ENCODE measurements at places on chromosomes 5 and 9.
A peak's percentile ranks its signal among the peaks of the same experiment; 100 is the strongest.

DNA sequence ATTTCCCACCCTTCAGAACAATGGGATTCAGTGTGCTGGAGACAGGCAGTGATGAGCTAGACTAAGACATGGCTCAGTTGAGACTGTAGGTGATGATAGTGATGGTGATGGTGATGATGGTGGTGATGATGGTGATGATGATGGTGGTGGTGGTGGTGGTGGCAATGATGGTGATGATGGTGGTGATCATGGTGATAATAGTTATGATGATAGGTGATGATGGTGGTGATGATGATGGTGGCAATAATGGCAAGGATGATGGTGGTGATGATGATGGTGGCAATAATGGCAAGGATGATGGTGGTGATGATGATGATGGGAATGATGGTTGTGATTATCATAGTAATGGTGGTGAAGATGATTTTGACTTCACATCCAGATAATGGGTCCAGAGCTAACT, 176.7 kb downstream of the NXNL2 start:
- DNase-seq = no peak

DNA sequence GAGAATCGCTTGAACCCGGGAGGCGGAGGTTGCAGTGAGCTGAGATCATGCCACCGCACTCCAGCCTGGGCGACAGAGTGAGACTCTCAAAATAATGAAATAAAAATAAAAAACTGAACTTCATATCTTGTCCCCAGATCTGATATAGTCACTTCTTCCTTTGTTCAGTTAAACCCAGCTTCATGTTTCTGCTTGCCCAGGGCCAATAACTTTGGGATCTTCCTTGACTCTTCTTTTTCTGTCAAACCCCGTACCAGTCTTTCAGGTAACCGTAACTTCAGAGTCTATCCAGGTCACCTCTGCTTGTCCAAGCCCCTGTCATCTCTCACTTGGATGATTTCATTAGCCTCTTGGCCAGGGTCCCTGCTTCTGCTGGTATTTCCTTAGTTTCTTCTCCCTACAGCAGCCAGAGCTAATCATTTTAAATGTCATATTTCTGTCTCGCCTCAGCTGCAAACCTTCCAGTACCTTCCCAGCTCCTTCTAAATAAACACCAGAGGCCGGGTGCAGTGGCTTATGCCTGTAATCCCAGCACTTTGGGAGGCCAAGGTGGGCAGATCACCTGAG, 19.7 kb upstream of the ABL1 start:
- no peak for DNase-seq

DNA sequence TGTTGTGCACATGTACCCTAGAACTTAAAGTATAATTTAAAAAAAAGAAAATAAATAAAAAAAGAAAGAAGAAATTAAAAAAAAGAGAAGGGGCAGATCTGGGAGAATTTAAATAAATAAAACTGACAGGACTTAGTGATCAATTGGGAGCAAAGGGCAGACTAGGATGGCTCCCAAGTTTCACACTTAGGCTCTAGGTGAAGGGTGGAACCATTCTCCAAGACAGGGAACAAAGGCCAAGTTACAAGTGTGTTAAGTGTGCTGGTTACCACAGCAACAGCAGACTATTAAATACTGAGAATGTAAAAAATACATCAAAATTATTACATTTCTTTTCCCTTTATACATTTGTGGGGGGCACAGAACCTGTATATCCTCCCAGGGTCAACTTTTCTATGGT, 7.1 kb downstream of the ZDHHC21 start:
- DNase-seq = no peak

DNA sequence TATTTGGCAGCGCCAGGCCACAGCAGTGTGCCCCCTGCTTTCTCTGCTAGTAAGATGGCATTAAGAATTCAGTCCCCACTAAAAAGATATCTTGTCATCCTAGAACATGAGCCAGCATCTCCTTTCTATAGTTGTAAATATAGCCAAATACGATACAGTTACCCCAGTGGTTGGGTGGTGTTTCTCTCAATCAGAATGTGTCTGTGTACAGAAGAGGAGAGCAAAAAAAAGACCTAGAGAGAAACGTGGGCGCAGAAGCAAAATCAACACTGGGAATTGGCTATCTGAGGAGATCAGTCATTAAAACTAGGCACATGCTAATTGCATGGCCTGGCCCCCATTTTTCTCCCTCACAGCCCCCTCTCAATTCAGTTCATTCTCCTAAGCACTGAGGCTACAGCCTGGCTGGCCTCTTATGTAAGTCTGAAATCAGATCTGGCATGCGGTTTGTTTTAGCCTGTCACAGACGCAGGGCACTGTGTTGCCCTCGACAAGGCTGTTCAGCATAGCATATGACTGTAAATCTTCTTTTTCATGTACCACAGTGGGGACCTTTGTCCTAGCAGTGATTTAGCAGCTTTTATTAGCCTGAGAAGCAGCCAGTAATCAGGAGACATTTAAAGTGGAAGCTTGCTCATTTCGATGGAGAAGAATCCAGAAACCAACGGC, 57.8 kb downstream of the RORB start:
- no peak for DNase-seq

DNA sequence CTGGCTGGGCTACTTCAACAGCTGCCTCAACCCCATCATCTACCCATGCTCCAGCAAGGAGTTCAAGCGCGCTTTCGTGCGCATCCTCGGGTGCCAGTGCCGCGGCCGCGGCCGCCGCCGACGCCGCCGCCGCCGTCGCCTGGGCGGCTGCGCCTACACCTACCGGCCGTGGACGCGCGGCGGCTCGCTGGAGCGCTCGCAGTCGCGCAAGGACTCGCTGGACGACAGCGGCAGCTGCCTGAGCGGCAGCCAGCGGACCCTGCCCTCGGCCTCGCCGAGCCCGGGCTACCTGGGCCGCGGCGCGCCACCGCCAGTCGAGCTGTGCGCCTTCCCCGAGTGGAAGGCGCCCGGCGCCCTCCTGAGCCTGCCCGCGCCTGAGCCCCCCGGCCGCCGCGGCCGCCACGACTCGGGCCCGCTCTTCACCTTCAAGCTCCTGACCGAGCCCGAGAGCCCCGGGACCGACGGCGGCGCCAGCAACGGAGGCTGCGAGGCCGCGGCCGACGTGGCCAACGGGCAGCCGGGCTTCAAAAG, 36.9 kb upstream of the TTC1 start:
- DNase-seq = no peak

DNA sequence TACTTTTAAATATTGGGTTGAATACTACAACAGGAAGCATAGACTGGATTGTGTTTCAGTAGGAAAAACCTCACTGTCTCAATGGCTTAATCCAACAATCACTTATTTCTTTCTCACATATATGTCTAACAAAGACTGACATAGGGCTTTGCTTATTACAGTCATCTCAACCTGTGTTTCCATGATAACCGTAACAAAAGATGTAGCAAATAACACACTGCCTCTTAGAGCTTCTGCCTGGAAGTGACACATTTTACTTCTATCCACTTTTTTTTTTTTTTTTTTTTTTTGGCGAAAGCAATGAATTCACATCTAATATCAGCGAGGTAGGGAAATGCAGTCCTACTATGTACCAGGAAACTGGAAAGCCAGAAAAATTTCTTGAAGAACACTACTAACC, 204.9 kb upstream of the CDKN2B start:
- no peak for DNase-seq

DNA sequence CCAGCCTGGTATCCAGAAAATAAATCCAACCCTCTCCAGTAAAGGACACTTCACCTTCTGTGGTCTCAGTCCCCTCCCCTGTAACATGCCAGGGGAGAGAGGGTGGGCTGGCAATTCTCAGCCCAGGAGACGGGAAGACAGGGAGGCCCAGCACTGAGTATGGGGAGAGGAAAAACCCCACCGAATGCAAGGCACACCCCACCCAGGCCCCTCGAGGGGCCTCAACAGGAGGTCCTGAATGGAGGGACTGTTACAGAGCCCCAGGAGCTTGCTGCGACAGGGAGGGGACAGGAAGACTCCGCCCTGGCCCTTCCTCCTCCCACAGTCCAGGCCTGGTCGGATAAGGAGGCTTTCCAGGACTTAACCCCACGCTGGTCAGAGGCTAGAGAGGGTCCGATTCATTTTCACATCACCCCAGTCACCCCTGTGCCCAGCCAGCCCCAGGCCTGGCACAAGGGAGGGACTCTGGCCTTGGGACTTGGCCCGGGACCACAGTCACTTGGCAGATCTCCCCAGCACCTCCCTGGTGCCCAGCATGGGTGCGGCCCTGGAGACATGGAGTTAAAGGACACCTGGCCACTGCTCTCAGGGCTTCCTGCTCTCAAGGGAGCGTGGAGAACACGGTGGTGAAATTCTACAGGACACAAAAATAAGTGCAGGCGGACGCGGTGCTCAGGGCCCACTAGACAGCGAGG, 44.9 kb upstream of the STXBP1 start:
- DNase-seq = peak; percentile 81

GRCh38 chr9:135213566-135213965, 126.1 kb downstream of the OLFM1 start:
- no peak for DNase-seq

DNA sequence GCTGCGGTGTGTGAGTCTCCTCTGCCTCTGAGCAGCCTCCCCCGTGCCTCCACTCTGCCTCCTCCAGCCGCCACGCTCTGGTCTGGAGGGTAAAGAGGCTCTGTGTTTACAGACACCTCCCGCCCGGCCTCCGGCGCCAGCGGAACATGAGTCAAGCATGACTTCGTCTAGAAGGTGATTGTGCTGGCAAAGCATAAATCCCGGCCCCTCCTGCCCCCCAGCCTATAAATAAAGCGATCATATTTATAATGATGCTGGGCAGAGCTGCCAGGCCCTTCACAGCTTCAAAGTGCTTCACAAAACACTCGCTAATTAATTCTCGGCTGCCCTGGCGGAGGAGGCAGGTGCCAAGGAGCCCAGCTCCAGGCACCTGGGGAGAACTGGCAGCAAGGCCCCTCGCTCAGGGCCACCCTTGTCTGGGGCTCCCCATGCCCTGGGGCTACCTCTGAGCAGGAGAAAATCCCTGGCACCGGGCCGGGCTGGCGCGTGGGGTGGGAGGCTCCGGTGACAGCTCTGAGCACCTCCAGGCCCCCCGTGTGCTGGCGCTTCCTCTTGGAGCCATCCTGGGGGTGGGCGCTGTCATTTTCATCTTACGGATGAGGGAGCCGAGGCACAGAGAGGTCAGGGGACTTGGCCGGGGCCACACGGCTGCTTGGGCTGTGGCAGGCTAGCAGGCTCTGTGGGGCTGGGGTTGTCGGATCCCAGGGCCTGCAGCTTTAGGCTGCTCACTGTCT, 87.8 kb downstream of the RXRA start:
- DNase-seq = no peak

- no peak for DNase-seq
These were observed 685.8 kb downstream of the MAT2B start for GRCh38 chr5:164191240-164191639.

- DNase-seq = no peak
These were observed 437.8 kb downstream of the PLK2 start for GRCh38 chr5:58022055-58022454.

DNA sequence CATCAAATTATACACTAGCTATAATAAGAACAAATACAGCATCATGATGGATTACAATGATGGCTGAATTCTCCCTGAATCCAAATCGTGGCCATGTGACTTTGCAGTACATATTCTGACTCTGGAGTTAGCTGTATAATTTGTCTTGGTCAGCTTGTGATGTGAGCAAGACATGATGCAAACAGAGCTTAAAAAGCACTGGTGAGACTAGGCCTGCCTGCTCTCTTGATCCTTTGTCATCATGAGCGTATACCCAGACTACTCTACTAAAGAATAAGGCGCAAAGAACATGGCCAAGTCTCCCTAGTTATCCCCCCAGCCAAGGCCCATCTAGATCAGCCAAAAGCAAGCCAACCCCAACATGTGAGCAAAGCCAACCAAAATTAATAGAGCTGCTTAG, 34.7 kb upstream of the IFNE start:
- DNase-seq = no peak

GRCh38 chr9:18783909-18784308, 249.1 kb downstream of the SAXO1 start:
- no peak for DNase-seq

GRCh38 chr5:28369418-28369817, 1331.0 kb upstream of the CDH9 start:
- DNase-seq = no peak

DNA sequence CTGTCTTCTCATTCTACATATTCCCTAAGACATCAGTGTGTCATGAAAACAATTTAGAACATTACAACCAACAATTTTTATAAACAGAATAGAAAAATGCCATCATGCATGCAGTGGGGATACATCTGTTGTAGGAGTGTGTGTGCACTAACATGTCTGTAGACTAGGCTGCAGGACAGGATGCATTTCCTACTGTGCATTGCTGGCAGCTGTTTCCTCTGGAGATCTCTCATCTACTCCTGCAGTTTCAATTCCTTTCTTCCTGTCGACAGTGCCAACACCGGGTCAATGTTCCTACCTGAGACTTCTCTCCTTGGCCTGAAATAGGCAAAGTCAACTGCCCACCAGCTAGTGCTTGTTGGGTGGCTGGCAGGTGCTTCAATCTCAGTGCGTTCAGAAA, 69.8 kb downstream of the ANKH start:
- DNase-seq = no peak

- DNase-seq = no peak
These were observed 1298.8 kb upstream of the CDH6 start for GRCh38 chr5:29894668-29895067.

GRCh38 chr9:17330097-17330496, 195.3 kb downstream of the CNTLN start:
- no peak for DNase-seq

DNA sequence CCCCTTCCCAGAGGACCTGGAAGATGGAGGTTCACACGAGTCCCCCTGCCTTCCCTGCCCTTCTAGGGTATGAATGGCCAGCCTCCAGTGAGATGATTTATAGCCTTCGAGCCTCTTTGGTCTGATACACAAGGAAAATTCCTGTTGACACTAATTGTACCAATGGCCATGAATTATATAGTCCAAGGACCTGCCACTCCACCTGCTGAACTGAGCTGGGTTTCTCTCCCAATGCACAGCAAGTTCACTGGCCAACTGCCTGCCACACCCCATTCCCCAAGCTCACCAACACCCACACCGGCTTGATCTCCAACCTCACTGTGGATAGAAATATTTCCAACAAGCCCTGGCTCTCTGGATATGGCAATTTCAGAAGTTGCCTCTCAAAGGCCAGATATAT, 9.3 kb upstream of the ADRA1B start:
- no peak for DNase-seq

GRCh38 chr9:129175825-129176633, 2.0 kb downstream of the IER5L start:
- peak; percentile 73 for DNase-seq

DNA sequence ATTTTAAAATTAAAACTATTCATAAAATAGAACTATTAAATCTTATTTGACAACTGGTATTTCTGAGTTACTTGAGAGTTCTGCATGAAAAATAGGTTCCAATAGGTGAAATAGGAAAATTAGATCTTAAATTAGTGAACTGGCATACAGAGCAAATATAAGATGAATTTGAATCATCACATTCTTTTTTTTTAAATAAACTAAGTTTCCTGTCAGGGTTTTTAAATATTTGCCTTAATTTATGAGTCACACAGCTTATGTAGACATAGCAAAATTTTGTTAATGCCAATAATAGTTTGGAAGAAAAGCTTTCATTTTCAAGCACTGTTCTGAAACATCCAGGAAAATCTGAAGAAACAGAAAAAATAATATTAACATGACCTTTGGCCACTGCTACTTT, 311.7 kb upstream of the HAPLN1 start:
- DNase-seq = no peak
